ENCODE measurements at places on chromosomes 11 and 22. TPM values are rescaled to one million over a fixed set of nuclear protein-coding genes. Genes with fewer than 3 reads are reported as not detected.

DNA sequence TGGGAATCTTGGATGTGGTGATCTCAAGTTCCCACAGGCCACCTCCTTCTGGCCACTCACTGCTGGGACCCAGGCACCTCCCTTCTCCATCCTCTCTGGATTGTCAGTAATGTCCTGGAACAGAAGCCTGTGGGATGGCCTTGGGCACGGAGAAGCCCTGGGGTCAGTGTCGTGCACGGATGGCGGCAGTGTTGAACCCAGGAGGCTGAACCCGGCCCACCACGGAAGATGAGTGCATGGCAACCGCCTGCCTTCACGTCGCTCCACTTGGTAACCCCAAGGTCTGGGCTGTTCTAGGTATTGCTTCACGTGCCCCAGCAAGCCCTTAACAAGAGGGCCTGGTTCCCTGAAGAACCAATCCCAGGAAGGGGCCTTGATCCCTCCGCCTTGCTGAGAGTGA lies 7.1 kb downstream of the THYN1 start:
- DNase-seq: no peak

DNA sequence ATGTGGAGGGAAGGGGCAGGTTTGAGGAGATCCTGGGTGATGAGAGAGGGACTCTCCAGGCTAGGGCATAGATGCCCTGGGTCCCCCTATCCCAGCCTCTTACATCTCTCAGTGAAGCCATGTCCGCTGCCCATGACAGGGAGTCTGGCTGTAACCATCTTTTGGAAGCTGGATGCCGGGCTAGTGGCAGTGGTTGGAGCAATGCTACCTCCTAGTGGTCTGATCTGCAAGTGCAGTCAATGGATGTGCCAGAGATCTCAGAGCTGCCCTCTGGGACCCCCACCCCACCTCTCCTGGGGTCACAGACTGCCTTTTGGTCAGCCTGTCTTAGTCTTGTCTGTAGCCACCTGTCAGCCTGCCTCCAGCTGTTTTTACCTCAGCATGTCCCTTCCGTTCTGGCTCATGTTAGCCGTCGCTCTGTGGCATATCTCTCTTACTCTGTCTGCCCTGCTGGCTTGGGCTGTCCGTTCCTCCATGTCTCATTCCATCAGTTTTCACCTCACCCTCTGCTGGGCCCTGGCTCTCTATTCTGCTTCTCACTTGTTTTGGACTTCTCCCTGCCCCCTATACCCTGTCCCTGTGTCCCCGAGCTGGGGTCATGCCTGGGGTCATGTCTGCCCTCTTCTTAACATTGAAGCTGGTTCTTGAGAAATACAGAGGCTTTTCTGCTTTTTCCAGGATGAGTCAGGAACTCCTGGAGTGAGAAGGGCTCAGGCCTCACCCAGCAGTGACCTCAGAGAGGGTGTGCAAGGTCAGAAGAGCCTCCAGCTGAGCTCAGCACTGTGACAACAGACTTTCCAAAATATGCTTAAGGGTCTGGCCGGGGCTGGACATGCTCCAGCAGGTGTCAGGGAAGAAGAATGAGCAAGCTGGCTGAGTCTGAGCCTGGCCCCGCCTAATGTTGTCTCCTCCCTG lies 52.0 kb upstream of the THY1 start:
- no peak for DNase-seq

DNA sequence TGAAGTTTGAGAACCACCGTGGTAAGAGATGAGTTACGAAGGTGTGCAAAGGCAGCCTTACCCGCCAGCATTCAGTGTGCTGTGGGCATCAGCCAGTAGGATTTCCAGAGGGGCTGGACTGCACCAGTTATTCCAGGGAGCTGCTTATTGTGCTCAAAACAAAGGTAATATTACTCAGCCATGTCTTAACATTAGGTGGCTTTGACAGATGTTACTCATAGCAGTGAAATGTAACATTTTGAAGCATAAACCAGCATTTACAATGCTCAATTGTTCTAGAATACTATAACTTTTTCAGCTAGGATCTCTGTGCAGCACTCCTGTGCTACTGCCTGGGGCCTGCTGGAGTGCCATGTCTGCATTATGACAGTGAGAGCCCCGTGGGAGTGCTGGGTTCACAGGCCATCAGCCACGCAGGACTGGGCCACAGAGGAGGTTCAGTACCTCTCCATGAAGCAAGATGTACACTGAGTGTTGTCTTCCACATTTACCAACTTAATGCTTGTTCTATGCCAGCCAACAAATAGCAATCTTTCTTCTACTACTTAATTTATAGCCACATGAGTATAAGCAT lies 238.1 kb downstream of the CADM1 start:
- no peak for DNase-seq

DNA sequence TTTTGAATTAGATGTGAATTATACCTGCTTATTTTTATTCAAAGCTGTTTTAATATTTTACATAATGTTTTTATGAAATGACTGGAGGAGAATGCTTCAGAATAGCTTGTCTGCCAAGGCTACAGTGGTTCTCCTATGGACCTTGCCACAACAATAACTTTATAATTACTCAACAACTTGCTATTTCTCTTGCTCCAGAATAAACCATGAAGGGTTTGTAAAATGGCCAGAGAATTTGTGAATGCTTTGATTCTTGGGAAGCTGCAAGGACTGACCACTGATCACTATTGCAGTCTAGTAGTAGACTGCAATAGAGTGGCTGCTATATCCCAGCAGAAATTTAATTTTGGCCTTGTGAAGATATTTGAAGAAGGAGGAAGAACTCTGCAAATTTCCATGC lies 199.7 kb downstream of the FAT3 start:
- DNase-seq: no peak

DNA sequence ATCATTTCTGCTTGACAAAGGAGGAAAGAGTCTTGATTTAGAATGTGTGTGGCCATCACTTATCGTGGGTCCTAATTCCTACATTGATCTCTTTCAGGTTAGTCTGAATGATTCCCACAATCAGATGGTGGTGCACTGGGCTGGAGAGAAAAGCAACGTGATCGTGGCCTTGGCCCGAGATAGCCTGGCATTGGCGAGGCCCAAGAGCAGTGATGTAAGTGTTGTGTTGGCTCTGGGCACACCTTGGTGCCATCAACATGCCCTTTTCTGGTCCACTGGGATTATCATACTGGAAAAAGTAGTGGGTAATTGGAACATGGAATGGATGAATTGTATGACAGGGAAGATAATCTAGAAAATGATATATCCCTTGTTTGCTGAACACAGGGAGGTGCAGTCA lies 17.1 kb upstream of the SORL1-AS1 start:
- no peak for DNase-seq

DNA sequence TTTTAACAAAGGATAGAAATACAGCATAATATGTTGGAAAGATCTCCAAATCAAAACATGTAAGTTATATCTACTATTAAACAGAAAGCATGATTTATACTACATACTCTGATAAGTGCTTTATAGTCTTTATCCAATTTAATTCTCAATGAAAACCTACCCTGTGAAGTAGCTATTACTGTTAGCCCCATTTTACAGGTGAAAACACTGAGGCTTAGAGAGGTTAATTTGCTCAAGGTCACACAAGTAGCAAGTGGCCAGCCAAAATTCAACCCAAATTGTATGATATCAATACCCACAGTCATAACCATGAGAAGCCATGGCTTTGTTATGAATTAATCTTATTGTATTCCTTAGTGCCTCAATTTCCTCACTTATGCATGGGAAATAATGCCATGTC lies 675 bp upstream of the OR5AN1 start:
- no peak for DNase-seq

DNA sequence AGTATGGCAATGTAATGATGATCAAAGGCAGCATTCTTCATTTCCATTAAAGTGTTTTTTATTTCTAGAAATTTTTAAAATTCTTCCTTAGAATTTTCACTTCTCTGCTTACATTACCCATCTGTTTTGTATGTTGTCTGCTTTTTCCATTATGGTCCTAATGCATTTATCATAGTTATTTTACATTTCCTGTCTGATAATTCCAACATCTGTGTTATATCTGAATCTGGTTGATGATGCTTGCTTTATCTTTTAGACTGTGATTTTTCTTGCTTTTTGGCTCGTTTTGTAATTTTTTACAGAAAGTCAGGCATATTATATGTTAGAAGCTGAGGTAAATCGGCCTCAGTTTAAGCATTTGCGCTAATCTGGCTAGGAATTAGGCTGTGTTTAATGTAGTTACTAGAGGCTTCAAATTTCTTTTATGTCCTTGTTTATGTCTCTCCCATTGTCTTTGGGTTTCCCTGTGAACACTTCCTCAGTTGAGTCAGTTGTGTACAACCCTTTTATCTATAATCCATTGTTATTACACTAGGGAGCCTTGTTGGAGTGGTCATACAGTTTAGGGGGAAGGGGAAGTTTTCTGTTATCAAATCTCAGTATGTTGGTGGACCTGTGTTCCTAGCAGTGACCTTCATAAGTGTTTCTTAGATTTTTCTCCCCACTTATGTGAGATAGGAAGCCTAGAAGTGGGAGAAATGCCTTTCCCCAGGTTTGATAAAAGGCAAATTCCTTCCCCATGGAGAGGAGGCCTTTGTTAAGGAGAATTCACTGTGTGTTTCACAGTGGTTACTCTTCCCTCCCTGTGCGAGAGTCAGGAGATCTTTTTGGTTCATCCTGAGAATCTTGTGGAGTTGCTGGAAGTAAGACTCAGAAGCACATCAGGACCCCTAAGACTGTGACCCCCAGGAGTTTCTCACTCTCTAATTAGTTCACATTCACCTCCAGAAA lies 437.5 kb downstream of the INSC start:
- no peak for DNase-seq

- DNase-seq: no peak
Measured at GRCh38 chr11:97751952-97752351, 1268.8 kb upstream of the CNTN5 start.

Gene PKDREJ
- total RNA-seq: not detected

Gene DMC1
- total RNA-seq: 0.97 TPM

Gene C11orf16
- total RNA-seq: 5.4 TPM
